Omental fat pad (tissue), 4 donors: ENCODE measurements at places on chromosomes 1 and 21. TPM values are rescaled to one million over a fixed set of nuclear protein-coding genes. Genes with fewer than 3 reads are reported as not detected.

Gene NPR1
- total RNA-seq, result 108 TPM

Gene DNAH14
- total RNA-seq, result 7.0 TPM

DNA sequence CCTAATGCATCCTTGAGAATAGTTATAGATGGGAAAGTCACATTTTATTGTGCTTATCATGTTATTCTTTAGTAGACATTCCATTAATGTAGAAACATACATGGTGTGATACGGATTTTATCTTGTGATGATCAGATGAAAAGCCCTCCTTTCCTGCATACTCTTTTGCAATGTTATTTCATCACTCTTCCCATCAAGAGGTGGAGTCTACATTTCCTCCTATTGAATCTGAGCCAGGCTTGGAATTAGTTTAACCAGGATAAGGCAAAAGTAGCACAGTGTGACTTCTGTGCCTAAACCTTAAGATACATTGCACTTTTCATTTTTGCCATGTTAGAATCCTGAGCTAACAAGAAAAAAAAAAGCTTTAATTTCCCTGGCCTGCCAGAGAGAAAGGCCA, 393.7 kb upstream of the ST6GALNAC5 start:
- DNase-seq, result no peak

GRCh38 chr21:23247334-23247733, 2249.1 kb downstream of the NCAM2 start:
- DNase-seq, result no peak

- no peak for DNase-seq
These were observed 89.8 kb downstream of the MAN1C1 start for GRCh38 chr1:25706146-25707089.

GRCh38 chr1:203104789-203105390, 19.1 kb upstream of the MYOG start:
- DNase-seq, result no peak
